AG04450 (cell line): ENCODE measurements at places on chromosomes 2 and 18.

- no peak for DNase-seq
Measured at GRCh38 chr18:28995319-28995718, 818.4 kb upstream of the CDH2 start.

- DNase-seq, result no peak
Measured at GRCh38 chr18:44098551-44099098, 582.1 kb upstream of the SETBP1 start.

GRCh38 chr18:36341944-36342343 lies 44.4 kb downstream of the FHOD3 start:
- DNase-seq, result no peak

GRCh38 chr18:31667185-31667584 lies 17.2 kb downstream of the B4GALT6 start:
- DNase-seq, result no peak

DNA sequence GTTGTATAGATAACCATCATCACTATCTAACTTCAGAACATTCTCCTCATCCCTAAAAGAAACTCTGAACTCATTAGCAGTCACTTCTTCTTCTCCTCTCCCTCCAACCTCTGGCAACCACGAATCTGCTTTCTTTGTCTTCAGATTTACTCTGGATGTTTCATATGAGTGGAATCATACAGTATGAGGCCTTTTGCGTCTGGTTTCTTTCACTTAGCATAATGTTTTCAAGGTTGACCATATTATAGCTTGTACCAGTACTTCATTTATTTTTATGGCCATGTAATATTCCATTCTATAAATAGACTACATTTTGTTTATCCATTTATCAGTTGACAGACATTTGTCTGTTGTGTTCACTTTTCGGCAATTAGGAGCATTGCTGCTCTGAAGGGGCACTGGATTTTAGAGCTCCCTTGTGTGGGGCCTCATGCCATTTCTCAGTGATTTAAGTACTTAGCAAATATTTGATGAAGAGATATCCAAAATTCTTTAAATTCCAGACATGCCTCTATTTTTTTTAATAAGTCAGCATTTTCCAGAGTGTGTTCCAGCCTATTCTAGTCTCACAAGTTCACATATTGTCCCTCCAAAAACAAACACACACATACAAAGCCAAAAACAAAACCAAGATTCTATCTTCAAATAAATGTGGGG lies 22.5 kb upstream of the MAP3K20 start:
- DNase-seq, result no peak

- DNase-seq, result no peak
Measured at GRCh38 chr2:75053484-75054112, 95.2 kb downstream of the POLE4 start.

- no peak for DNase-seq
Measured at GRCh38 chr2:60492548-60492947, 60.9 kb downstream of the BCL11A start.

- no peak for DNase-seq
Measured at GRCh38 chr2:223082706-223083105, 30.7 kb downstream of the KCNE4 start.

- DNase-seq, result no peak
Measured at GRCh38 chr2:125874564-125874963, 781.4 kb upstream of the GYPC start.

DNA sequence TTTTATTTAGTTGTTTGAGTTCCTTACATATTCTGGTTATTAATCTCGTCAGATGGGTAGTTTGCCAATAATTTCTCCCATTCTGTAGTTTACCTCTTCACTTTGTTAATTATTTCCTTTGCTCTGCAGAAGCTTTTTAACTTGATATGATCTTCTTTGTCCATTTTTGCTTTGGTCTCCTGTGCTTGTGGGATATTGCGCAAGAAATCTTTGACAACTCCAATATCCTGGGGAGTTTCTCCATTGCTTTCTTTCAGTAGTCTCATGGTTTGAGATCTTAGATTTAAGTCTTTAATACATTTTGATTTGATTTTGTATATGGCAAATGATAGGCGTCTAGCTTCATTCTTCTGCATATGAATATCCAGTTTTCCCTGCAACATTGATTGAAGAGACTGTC lies 389.2 kb downstream of the LRP1B start:
- no peak for DNase-seq

DNA sequence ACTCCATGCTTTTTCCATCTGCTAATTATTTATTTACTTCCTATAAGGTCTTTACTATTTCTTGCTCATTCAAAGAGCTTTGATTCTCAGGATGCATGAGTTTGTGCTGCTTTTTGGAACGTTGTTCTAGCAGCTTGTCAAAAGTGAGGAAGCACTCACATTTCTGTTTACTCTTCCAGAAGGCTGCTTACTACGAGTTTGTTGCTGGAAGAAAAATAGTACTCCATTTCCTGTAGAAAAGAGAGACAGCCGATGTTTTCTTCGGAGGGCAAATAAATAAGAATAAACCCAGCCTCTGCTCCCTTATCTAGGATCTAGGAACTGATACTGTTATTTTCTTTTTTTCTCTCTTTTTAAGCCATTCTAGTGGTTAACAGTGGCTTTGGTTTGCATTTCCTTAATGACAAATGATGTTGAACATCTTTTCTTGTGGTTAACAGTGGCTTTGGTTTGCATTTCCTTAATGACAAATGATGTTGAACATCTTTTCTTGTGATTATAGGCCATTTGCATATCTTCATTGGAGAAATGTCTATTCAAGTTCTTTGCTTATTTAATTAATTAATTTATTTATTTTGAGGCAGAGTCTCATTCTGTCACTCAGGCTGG lies 20.5 kb downstream of the CYP27A1 start:
- no peak for DNase-seq

GRCh38 chr2:150520033-150520432 lies 32.6 kb upstream of the RND3 start:
- no peak for DNase-seq

DNA sequence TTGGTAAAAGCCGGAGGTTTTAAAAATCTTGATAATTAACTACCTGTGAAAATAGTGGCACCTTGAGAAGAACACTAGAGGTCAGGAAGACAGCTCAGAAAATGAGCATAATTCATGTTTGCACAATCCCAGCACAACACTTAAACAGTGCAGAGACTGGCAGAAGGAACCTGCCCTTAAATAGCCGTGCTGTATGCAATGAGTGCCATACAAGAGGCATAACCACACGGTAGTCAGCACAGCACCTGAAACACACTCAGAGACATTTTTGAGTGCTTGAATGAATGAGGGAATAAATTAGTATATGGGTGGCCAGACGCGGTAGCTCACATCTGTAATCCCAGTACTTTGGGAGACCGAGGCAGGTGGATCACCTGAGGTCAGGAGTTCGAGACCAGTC lies 164.9 kb downstream of the PAX3 start:
- DNase-seq, result no peak

- DNase-seq, result peak; percentile 6
Measured at GRCh38 chr2:179412112-179412511, 147.5 kb upstream of the SESTD1 start.

GRCh38 chr18:22670914-22671313 lies 253.2 kb upstream of the CTAGE1 start:
- no peak for DNase-seq

- no peak for DNase-seq
Measured at GRCh38 chr2:206056286-206056685, 29.7 kb downstream of the INO80D start.

GRCh38 chr2:72694715-72695496 lies 130.9 kb downstream of the EXOC6B start:
- DNase-seq, result peak; percentile 47

- DNase-seq, result no peak
Measured at GRCh38 chr18:42067518-42067917, 112.5 kb downstream of the PIK3C3 start.

- DNase-seq, result no peak
Measured at GRCh38 chr2:28528206-28528605, 32.3 kb downstream of the PLB1 start.

GRCh38 chr2:74010087-74010541 lies 25.4 kb downstream of the TET3 start:
- no peak for DNase-seq

DNA sequence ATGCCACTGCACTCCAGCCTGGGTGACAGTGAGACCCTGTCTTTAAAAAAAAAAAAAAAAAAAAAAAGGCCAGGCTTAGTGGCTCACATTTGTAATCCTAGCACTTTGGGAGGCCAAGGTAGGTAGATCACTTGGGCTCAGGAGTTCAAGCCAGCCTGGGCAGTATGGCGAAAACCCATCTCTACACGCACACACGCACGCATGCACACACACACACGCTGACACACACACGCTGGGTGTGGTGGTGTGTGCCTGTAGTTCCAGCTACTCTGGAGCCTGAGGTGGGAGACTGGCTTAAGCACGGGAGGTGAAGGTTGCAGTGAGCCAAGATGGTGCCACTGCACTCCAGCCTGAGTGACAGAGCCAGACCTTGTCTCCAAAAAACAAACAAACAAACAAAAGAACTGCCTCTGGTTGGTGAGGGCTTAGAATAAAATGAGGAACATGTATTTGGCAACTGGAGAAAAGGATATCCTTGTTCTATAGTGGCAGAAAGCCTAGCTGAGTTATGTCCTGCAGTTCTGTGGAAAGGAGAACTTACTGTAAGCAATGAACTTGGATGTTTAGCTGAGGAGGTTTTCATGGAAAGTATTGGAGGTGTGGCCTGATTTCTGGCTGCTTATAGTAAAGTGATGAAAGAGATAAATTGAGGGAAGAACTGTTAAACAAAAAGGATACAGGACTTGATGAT lies 34.0 kb downstream of the HAT1 start:
- DNase-seq, result no peak

GRCh38 chr18:77115192-77115953 lies 17.2 kb downstream of the MBP start:
- no peak for DNase-seq

DNA sequence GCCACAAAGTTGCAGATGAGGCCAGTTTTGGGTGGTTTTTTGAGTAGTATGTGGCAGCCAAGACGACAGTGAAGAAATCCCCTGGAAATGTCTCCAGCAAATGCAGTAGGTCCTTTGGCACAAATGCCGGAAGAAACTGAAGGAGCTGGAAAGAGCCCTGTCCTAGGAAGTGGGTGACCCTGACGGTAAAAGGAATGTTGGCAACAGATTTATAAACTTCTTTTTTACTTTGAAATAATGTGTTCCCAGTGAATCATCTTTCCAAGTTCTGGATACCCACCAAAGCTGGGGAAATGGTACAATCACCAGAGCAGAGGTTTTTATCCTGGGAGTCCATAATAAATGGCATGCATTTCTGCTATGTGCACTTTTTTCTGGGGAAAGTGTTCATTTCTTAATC lies 112.9 kb downstream of the CSRNP3 start:
- no peak for DNase-seq

DNA sequence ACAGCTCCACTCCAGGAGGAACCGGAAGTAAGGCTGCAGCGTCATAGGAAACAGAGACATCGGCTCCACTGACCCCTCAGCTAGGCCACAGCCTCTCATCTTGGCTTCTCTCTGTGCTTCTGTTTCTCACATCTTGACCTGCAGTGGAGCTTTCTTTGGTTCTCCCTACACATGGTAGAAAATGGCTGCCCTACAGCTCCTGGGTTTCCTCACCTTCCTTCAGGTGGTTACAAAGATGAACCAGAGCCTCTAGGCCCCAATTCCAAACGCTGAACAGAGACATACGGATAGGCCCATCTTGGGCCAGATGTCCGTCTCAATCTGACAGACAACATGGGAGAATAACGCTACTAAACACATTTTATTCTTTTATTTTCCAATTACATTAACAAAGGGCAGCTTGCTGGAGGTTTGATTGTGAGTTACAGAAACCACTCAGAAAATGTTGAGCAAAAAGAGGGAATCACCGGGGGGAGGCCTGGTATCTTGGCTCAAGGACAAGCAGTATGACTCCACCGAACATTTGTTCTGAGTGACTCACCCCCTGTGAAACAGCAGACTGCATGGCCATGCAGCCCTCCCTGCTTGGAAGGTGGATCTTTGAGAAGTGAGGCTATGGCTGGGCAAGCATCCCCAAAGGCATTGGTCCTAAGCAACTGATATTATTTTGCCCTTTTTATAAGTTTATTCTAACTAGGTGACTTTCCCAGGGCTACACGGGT lies 303.5 kb downstream of the CDCA7 start:
- peak; percentile 87 for DNase-seq

DNA sequence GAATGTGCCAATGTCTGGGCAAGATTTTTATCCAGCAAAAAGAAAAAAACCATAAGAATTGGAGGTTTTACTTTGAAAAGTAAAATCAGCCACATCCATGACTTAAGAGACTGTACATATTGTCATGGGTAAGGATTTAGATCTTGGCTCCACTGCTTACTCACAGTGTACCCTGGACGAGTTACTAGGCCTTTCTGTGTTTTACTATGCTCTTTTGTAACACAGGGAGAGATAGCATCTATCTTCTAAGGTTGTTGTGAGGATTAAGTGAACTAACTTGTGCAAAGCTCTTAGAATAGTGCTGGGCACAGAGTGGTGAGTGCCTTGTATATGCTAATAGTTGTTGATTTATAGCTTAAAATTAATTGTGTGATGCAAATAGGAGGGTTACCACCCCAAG lies 255.9 kb downstream of the NEDD4L start:
- DNase-seq, result no peak

- no peak for DNase-seq
Measured at GRCh38 chr18:11322006-11322405, 172.6 kb upstream of the PIEZO2 start.

DNA sequence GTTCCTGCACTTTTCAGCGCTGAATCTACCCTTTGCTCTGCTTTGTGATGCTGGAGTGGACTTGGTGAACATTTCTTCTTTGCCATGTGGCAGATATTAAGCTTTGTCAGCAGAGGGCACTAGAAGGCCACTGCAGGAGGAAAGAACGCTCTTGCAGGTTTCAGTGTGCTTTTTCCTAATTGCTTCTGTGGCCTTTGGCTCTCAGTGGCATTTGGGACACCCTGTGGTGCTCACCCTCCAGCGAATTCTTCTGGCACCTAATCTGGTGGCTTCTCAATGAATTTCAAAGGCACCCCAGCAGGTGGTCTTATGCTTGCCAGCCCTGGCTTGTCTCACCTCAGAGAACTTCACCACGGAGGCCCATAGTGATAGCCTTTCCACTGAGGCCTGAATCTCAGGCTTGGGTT lies 146.7 kb downstream of the MYO3B start:
- DNase-seq, result peak; percentile 0

DNA sequence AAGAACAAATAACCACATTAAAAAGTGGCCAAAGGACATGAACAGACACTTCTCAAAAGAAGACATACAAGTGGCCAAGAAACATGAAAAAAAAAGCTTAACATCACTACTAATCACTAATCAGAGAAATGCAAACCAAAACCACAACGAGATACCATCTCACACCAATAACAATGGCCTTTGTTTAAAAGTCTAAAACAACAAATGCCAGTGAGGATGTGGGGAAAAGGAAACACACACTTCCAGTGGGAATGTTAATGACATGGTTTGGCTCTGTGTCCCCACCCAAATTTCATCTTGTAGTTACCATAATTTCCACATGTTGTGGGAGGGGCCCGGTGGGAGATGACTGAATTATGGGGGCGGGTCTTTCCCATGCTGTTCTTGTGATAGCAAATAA lies 147.1 kb downstream of the GALNT1 start:
- DNase-seq, result no peak
